ENCODE measurements at places on chromosomes 1 and 21.

- DNase-seq, result no peak
Observed at GRCh38 chr1:199038156-199038555, 399.3 kb downstream of the PTPRC start.

- DNase-seq, result peak; percentile 55
Observed at GRCh38 chr1:63316984-63317816, 5.2 kb upstream of the FOXD3 start.

DNA sequence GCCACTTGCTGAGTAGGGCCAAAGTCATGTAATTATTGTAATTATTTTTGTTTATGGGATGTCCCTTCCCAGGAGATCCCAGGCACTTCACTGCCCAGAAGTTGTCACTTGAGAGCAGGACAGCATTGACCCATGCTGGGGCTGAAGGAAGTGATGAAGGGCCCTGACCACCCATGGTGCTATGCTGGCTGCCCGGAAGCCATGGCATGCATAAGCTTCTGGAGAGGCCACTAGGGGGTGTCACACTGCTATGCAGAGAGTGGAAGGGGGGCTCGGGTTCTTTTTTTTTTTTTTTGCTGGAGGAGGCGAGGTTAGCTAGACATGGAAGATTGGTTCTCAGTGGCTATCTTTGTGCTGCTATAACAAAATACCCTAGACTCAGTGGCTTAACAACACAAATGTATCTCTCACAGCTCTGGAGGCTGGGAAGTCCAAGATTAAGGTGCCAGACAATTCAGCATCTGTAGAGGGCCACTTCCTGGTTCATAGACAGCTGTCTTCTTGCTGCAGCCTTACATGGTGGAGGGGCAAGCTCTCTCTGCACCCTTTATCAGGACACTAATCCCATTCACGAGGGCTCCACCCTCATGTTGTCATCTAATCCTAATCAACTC, 84.9 kb downstream of the CNIH3 start:
- no peak for DNase-seq

DNA sequence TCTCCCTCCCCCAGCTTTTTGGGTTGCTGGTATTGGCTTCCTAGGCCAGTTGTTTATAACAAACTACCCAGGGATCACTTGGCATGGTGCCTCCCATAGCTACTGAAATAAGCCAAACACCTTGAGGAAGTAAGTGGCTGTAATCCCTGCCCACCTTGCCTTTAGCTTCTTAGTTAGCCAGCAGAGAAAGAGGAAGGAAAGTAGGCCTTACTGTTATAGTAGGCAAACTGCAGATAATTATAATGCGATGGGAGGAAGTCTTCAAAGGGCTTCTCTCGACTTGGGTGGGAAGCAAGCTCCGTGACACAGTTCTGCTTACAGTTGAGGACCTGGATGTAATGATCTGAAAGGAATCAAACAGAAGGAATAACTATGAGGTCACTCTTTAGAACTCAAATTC, 8.2 kb downstream of the P3H1 start:
- DNase-seq, result no peak

DNA sequence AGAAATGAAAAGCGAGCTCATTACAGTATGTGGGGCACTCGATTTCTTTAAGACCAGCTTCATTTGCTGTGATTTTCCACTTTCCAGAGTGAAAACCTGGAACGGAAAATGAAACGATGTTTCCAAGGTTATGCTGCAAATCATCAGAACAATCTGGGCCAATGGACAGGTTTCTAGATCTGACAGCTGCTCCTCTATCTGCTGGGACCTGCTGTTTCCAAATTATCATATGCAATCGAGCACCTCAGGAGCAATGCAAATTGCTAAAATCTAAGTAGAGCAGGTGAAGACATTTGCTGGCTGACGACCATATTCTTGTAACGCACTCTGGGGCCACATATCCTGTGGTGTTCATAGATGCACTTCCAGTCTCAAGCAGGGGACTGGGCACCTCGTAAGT, 39.7 kb upstream of the TIAM1 start:
- no peak for DNase-seq

DNA sequence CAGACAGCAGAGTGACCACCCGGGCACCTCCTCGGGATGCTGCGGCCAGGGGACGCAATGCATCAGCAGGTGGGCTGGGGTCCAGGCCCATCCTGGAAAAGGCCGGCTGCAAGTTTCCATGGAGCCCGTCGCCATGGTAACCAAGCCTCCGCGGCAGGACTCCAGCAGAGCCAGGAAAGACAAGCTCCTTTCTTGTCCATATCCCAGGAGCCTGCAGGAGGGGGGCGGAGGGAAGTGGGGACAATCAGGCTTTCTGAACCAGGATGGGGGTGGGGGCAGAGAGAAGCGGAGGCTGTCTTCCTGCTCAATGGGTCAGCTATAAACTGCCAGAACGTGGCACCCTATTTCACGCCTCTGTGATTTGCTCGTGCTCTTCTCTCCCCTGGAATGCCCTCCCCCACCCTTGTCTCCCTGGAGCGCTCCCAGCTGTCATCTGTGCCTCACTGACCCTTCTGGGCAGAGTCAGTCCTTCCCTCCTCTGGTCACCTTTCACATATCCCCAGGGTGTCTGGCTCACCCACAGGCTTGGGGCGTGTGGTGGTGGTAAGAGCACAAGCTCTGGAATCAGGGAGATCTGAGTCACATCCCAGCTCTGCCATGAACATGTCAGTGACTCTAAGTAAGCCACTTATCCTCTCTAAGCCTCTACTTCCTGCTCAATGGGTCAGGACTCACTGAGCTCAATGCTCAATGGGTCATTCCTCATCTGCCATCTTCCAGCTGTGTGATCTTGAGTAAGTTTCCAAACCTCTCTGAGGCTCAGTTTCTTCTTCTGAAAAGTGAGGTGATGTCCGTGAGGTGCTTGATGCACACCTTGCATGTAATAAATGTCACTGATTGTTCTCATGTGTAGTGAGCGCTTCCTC, 58.9 kb upstream of the LAPTM5 start:
- DNase-seq, result peak; percentile 91
